ENCODE measurements at places on chromosomes 12 and 14.

DNA sequence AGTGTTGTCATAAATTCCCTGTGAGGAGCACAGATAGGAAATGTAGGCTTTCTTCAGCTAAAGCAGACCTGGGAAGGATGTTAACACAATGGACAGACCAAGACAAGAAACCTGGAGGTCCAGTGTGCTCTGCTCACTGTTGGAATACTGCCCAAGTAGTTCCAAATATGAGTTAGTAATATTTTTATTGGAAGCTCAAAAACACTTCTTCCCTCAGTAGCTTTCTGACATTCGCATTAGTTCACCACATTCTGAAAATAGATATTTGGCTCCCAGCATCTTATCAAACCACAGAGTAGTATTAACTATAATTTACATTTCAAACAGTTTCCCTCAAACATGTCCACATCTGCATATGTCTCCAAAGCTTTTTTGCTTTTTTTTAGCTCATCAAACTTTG lies 74.8 kb upstream of the PYGL start:
- DNase-seq = no peak

DNA sequence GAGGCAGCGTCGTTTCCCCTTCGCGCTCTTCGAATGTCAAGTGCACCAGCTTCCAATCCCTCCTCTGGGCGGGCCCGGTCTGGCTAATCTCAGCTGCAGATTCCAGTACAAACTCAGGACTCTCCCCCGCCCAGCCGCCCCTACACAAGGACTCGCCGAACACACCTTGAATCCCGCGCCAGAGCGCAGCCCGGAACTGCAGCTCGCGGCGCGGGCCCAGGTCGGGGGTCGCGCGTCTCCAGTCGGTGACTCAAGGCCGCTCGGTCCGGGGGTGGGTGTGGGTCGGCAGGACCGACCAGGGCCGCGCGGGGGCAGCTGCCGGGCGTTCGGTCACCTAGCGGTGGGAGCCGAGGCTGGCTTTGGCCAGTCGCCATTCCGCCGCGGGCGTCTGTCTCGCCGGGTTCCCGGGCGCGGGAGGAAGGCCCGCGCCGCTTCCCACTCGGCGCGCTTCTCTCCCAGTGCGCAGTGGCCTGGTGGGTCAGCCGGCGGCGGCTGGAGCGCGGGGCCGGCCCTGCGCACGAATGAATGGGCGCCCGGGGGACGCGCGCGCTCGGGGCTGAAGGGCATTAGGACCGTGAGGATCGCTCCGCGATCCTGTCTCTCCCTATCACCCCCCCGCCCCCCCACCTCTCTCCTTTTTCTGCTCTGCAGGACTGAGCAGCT lies at the start of gene GALNT16:
GALNT16 (plus strand) TSS at position 632 of the 663 bp plus-strand sequence. CDS start 133 bp downstream, outside the sequence.
- DNase-seq = no peak

- no peak for DNase-seq
Measured at GRCh38 chr12:100061814-100062213, 77.1 kb upstream of the ANKS1B start.

GRCh38 chr12:76106631-76107030 lies 22.1 kb upstream of the NAP1L1 start:
- DNase-seq = no peak

DNA sequence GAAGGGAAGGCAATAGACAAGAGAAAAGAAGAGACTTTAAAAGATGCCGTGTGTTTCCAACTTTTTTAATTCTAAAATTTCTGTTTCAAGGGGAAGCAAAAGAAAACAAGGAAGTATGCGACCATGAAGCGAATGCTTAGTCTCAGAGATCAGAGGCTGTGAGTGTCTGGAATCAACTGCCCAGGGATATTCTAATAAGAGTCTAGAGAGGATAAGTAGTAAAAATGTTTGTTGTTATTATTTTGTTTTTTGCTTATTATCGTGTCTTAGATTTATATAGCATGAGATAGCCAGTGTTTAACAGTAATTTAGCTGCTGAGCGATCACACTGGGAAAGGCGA lies 421 bp downstream of the FCF1 start:
- no peak for DNase-seq

DNA sequence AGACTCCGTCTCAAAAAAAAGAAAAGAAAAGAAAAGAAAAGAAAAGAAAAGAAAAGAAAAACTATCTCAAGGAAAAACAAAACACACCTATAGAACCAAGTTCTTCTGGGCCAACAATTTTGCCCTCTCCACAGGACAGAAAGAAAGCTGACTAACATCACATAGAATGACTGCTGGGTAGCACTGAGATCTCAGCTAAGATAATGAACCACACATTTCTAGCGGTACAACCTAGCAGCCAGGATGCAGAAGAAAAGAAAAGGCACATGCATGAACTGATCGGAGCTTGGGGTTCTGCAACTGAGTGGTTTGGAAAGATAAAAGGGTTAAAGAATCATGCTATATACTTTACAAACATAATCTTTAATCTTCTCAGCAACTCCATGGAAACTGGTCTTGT lies 19.5 kb downstream of the TMED10 start:
- no peak for DNase-seq

GRCh38 chr14:99035712-99036610 lies 236.0 kb downstream of the BCL11B start:
- DNase-seq = no peak

DNA sequence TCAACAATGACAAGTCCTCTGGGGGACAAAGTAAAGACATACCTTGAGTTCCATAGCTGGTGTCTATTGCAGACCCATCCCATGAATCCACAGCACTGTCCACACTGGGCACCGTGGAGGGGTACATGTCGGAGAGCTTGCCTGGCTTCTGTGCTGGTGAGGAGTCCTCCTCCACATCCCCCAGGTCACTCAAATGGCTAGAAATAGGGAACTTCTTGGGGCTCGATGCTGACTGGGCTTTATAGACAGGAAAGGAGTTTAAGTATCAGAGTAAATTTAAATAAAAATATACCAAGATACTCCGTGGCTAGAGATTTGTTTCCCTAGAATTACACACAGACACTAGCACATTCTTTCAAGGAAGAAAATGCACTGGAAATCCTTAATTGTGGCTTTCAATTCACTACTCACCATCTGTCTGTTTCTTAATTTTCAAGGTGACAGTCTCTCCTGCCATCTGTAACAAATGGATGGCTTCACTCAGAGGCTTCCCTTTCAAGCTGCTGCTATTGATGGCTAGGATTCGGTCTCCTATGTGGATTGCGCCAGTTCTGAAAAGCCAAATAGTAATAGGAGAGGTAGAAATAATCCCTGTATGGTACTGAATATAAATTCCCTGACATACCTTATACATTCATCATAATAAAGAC lies 90.1 kb downstream of the HELB start:
- DNase-seq = no peak

GRCh38 chr14:74571901-74572725 lies 39.9 kb downstream of the LTBP2 start:
- peak; percentile 91 for DNase-seq

- DNase-seq = no peak
Measured at GRCh38 chr14:53367644-53368026, 214.5 kb upstream of the DDHD1 start.

DNA sequence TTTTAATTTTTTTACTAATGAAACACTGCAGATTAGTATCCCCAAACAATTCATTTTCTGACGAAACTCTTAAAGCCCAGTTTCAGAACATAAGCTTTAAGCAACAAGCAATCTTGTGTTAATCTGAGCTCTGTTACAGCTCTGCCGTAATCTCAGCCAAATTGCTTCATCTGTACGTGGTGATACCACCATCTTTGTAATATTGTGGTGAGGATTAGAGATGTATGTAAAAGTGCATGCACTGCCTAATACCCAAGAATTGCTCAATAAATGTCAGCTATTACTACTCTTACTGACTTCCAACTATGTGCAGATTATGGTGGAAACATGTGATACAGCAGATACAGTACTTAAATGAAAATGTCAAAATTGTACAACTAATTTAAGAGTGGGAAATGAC lies 1.8 kb downstream of the AKAP5 start:
- peak; percentile 14 for DNase-seq

DNA sequence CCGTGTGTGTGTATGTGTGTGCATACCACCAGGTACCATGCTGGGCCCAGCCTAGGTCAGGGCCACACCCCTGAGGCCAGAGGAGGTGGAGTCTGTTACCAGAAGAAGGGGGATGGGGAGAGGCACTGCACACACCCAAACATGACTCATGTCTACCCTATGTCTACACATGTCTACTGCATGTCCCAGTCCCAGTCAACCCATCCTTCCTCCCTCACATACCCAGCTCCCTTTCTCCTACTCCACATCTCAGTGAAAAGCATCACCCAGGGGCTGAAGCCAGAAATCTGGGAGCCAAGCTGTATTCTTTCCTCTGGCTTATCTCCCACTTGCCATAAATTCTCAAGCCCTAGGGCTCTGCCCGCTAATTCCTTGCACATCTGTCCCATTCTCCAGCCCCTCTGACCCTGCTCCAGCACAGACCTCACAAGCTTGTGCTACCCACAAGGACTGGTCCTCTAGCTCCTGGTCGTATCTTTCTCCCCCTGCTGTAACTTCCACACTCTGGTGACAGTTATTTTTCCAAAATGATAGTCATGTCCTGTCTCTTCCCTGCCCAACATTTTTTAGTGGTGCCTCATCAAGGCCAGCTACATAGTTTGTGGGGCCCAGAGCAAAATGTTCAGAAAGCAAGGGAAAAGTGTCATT lies 18.0 kb upstream of the APPL2 start:
- no peak for DNase-seq

DNA sequence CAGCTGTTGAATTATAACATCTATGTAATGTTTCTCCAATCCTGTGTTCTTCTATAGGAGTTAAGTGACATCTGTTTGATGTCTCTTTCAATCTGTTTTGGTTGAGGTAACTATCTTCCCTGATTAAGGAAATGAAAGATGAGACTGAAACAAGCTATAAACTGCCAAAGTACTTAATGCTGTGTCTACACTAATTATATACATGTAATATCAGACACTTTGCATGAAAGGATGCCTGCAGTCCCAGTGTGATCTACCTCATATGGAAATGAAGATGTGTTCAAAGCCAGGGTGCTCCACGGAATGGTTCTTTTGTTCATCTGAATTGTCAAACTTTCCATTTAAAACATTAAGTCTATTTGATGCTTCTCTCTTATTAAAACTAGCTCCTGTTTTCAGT lies 958.3 kb downstream of the GALC start:
- no peak for DNase-seq

DNA sequence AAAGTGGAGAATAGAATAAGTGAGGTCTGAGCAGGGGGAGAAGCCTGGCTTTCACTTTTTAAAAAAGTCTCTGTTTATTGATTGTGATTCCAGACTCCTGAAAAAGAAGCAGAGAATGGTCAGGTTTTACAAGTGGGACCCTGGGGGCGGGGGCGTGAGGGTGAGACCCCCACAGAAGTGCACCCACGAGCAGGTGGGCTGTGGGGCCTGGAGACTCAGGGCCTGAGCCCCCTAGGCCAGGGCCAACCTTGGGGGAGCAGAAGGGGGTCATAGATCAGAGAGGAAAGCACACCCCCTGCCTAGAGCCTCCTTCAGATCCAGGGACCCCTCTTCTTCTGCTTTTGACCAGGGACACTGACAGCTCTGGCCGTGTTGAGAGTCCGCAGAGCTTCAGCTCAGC lies 180.3 kb downstream of the ADGRD1 start:
- DNase-seq = no peak

DNA sequence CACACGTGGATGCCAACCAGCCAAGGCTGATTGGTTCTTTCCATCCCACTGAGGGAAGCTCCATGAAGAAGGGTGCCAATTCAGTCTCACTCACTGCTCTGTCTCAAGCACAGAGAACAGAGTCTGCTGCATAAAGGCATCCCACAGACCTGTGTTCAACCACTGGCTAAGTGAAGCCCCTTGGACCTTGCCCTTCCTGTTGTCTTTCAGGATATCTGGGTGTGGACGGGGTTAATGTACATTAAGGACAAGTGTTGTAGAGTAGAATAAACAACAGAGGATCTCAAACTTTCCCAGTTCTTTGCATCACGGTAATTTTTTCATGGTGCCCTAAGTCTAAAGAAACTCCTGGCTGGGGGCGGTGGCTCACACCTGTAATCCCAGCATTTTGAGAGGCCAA lies 33.1 kb upstream of the GPATCH2L start:
- no peak for DNase-seq

- peak; percentile 71 for DNase-seq
Measured at GRCh38 chr12:7832059-7832696, 40.5 kb downstream of the SLC2A14 start.

DNA sequence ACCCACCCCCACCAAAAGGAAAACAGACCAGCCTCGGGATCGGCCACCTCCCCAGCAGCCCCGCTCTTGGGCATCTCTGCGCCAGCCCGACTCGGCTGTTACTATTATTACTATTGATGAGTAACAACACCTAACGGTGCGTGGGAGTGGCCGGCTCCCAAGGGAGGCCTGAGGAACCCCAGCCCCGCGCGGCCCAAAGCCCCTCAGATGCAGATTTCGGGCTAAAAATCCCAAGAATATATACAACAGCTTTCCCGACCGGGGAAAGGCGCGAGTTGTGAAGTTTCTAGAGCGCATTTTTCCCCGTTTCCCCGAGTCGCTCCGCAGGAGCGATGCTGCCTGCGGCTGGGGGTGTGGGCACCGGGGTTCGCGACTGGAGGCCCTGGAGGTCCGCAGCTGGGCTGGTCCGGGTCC lies 565 bp downstream of the NT5DC3 start:
- DNase-seq = no peak

- no peak for DNase-seq
Measured at GRCh38 chr14:75993567-75994041, 8.0 kb downstream of the IFT43 start.

- no peak for DNase-seq
Measured at GRCh38 chr14:52825085-52825484, 33.7 kb upstream of the GNPNAT1 start.

- peak; percentile 65 for DNase-seq
Measured at GRCh38 chr12:12022306-12022936, 48.3 kb upstream of the BCL2L14 start.

DNA sequence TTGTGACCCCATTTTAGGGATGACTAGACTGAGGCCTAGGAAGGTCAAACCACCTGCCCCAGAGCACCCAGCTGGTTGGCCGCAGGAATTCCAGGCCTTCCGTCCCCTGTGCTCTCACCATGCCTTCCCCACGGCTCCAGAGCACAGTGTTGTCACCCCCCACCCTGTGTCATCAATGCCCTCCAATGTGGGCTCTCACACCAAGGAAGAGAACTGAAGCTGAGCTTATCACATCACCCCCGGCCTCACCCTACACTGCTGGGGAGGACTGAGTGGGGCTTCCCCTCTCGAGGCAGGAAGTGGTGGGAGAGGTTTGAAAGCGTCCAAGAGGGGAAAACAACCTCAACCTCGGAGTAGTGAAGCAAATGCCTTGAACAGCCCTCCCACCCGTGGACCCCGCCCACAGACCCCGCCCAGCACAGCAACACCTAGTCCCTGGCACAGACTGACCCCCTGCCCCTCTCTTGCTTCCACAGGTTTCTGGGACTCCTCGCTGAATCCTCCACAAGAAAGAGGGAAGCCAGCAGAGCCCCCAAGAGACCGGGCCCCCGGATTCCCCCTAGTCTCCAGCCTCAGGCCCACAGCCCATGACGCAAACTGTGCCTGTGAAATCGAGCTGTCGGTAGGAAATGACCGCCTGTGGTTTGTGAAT lies 97.2 kb downstream of the LGMN start:
- peak; percentile 92 for DNase-seq

DNA sequence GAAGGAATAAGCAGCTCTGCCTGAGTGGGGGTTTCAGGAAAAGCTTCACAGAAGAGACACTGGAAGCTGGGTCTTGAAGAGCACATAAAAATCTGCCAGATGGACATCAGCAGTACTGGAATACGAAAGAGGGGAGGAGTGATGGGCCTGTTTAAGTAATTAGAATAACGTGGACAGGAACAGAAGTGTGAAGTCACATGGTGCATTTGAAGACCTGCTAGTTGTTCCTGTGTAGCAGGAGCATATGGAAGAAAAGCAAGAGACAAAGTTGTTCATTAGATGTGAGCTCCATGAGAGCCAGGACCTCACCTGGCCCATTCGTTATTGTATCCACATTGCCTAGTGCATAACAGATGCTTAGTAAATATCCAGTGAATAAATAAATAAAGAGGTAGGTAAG lies 69.3 kb upstream of the VSX2 start:
- no peak for DNase-seq

Data from CD14-positive monocyte (primary cell).